ENCODE measurements at places on chromosomes 2 and 18.
A peak's percentile ranks its signal among the peaks of the same experiment; 100 is the strongest.

- DNase-seq: no peak
These were observed 55.3 kb upstream of the SERPINE2 start for GRCh38 chr2:224094413-224094812.

DNA sequence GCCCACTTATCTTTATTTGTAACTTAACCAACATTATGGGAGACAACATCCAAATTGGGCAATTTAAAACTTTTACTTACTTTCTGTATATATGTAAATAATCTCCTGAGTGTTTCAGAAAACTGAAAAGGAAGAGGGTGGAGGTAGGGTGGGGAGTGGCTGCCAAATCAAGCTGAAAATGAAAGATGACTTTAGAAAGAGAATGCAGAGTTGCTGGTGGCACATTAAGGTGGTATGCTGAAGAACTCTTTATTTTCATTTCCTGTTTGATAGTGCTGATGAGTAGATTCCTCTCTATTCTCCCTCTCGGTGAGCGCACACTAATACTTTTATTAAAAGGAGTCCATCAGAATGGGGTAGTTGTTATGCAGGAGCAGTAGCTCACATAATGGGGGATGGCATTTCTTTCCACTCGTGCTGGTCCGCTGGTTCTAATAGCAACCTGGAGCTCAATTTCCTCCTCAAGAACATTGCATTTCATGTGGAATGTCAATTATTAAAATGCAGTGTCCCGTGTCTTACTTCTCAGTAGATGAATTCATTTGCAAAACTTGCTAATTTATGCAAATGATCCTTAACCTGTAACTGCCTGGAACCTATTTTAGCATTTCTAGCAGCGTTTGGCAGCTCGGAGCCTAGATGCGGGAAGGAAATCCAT lies 466.9 kb upstream of the HNRNPA3 start:
- DNase-seq: no peak

- no peak for DNase-seq
These were observed 3.5 kb upstream of the NAGK start for GRCh38 chr2:71064754-71065621.

- peak; percentile 73 for DNase-seq
These were observed 168.5 kb downstream of the DPP4 start for GRCh38 chr2:161905389-161906046.

- no peak for DNase-seq
These were observed 2.2 kb downstream of the LOXL3 start for GRCh38 chr2:74551530-74551929.

GRCh38 chr2:159262904-159263303 lies 23.6 kb downstream of the WDSUB1 start:
- no peak for DNase-seq

- DNase-seq: no peak
These were observed 845 bp downstream of the CFAP210 start for GRCh38 chr2:169693360-169693759.

DNA sequence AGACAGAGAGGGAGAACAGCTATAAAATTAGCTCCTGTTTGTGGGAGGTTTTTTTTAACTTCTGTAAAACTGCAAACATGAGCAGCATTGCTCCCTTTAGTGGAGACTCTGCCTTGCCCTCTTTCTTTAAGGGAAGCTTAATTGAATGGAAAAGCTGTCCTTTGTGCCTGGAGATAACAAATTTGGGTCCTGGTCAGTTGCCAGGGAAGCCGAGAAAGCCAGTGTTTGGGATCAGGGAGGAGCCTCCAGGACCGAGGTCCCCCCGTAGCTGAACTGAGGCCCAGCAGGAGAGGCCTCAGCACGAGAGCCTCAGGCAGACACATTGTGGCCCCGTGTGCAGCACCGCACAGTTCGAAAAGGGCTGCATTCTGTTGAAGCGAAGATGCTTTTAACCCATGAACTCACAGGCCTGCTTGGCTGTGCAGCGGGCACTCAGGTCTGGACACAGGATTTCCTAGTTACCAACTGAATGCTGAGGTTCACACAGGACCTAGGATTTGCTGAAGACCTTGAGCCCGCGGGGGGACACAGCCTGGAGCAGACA lies 369.7 kb downstream of the DCDC2C start:
- DNase-seq: no peak

GRCh38 chr2:32464431-32464830 lies 107.6 kb downstream of the BIRC6 start:
- no peak for DNase-seq

GRCh38 chr2:152238016-152238415 lies 62.5 kb upstream of the STAM2 start:
- no peak for DNase-seq

GRCh38 chr2:183952741-183953140 lies 645.6 kb upstream of the ZNF804A start:
- DNase-seq: no peak

DNA sequence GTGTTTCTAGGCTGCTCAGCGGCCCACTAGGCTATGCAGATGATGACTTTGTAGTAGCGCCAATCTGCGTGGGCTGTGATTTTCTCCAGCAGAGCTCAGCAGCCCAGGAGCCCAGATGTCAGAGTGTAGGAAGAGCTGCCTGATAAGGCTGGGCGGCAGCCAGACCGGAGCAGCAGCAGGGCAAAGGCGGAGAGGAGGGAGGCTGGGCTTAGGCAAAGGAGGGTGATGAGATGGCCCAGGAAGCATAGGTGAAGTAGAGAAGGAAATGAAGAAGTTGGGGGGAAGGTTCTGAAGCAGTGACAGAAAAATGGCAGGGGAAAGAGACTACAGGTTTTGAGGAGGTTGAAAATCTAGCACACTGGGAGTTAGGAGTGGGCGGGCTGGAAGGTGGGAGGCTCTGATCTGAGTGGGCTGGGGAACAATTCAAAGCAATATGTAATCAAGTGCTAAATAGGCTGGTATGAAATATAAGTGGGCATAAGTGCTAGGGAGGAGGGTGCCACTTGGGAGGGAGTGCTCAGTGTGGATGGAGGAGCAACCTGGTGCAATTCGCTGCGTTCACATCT lies 50.6 kb upstream of the STPG4 start:
- DNase-seq: no peak

- no peak for DNase-seq
These were observed 135.2 kb downstream of the RTN4 start for GRCh38 chr2:54915101-54915500.

DNA sequence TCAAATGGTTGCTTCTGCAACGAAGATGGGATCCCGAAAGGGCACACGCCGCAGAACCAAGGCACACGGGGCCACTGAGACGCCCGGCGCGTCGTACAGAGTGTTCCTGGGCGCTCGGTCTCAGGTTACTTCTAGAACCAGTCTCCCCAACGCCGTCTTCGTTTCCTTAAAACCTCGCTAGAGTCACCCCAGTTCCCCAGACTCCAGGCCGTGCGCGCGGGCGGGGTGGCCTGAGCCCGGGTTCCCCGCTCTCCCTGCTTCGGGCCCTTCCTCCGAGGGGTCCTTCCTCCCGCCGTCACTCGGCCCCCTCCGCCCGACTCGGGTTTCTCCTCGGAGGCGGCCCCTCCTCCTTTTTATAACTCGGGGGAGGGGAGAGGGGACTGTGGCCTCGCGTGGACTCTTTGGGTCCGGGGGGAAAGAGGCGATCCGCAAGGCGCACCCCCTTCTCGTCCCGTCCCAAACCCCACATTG lies 774 bp upstream of the FZD7 start:
- no peak for DNase-seq

GRCh38 chr18:63063171-63063570 lies 256.4 kb downstream of the BCL2 start:
- no peak for DNase-seq

DNA sequence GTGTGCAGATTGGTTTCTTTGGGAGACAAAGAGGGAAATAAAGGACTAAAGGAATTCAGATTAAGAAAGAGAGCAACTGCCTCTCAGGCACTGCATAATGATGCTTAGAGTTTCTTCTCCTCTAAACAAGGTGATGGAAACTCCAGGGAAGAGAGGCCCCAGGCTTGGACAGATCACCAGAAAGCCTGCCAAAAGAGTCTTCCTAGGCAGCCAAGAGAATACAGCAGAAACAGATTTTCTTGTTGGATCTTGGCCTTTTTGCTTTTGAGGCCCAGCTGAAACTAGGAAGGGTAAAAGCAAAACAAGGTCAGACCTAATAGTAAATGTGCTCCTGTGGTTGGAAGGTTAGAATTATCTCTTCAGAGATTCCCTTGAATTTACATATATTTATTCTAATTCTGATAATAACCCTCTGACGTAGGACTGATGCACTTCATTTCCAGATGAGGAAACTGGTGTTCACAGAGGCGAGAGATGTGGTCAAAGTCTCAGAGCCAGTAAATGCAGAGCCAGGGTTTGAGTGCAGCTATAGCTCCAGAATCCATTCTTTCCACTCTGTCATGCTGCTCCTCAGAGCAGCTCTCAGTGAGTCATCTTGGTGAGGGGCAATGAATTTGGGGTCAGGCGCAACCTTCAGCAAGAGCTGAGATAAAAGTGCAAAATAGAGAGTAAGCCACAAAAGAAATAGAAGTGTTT lies 142.3 kb upstream of the FBXO11 start:
- DNase-seq: no peak

DNA sequence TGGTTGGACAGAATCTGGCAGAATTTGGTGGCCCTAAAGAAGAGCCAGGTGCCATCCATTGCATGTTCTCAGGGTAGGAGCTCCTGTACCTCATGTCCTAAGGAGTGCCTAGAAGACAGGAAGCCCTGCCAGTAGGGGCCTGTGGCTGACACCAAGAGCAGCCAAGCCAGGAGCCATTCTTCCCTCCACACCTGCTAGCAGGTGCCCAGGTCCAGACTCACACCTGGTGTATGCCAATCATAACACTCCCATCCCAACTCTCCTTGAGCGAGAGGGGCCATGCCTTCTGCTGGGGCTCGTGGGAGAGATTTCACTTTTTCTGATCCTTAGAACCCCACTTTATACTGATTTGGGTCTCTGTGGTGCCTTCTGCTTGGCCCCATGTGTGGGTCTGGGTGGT lies 26.5 kb upstream of the TMEM37 start:
- no peak for DNase-seq

DNA sequence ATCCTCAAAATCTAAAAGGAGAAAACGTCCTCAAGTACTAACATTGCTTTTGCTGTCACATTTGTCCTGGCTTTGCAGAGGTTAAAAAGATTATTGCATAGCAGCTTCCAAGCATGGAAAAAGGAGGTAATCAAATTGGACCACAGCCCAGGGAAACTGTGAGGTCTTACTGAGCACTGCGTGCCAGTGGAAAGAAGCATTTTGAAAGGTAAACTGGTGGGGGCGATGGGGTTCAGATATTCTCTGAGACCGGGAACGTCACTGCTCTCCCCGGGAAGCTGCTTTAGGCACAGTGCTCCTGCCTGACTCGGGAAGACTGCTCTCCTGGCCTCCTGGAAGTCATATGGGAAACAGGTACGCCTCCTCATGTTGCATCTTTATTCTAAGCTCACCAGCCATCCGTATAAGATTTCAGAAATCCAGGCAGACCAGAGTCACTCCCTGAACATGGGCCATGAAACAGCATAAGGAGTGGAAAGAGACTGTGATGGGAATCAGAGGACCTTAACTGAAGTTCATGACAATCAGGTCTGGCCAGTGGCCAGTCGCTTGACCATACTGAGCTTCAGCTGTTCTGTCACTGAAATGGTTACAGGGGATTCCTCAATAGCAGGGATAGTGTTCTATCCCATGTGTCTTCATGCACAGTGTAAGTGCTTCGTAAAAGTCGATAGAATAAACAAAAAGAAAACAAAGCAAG lies 284.1 kb downstream of the TRIB2 start:
- DNase-seq: peak; percentile 60

GRCh38 chr2:30410217-30410616 lies 36.8 kb upstream of the LCLAT1 start:
- DNase-seq: no peak

DNA sequence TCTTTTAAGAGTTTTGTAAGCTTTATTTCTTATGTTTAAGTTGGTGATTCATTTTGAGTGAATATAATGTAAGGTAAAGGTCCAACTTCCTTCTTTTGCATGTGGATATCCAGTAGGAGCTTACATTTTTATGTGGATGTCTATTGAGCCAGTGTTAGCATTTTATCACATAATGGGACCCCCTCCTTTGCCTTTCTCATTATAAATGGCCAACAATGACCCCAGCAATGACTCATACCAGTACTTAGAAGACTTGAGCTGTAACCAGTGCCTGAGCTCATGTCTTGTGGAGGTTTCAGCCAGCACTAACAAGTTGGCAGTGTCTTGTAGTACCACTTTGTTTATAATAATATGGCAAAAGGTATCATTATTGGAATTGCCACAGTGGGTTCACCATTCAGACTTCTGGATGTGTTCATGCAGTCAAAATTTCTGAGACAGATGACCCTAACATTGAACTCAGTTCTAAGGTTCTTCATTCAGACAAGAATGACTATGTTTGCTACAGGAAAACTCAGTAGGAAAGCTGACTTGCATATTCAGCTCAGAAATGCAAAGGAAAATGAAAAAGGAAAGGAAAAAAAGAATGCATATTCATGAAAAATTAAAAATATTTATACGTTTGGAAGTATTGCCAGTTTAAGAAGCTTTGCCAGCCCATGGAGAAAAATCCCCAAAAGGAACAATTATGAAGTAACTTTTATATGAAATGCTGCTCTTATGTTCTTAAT lies 41.0 kb downstream of the CDKL4 start:
- DNase-seq: peak; percentile 56

DNA sequence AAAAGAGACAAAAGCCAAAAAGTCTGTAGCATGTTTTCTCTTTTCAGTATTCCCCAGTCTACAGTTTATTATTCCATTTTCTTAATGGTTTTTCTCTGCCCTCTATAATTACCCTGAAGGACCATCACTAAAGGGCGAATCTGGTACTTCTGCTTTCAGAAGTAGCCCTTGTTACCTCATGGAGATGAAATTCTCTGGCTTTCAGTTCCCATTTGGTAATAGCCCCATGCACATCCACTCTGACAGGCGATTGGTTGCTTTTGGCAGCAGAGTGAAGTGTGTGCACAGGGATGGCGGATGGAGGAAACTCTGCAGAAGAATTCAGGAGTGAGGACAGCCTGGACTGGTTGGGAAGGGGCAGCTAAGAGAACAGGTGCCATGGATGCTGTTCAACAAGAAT lies 66.3 kb upstream of the NABP1 start:
- DNase-seq: no peak

DNA sequence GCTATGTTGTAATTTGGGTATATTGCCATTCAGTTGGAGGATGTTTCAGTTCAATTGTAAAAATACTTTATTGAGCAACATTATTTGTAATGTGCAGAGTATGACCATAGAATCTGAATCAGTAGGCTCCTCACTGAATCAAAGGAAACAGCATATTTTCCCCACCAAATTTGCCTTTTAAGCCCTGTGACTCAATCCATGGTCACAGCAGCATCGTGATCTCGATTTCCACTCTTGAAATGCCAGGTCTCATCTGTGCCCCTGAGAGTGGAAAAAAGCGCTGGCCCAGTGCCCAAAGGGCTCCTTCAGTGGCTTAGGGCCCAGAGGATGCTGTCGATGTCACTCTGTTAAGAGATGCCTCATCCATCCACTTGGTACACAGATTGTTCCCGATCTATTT lies 57.5 kb downstream of the FHOD3 start:
- no peak for DNase-seq

All from retinal pigment epithelial cell (primary cell).